Endodermal cell (in vitro differentiated cells): ENCODE measurements at places on chromosomes 6 and 20.

DNA sequence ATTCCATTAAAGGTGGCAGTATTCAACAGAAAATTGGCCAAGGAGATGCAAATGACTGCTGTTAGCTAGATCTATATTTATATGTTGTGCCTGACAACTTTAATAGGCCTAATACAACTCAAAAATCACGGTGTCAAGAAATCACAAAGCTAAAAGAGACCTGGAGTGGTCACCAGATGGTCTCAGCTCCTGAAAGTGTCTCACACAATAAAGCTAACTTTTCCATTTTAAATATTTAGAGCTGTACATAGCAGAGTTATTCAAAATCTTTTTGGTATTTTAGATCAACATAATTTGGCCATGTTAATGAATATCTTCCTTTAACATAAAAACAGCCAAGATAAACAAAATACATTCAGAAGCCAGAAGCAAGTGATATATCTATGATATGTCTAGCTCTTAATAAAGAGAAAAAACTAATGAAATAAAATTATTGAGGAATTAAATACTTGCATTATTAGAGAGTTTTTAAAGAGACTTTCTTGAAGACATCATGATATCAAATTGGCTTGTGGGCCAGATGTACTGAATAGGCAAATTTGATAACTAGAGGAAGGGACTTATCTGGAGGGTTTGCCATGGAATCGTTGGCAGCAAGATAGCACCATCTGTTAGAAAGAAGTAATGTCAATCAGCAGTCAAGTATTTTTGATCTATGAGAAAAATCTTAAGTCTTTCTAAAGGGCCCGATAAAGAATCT, 84.9 kb upstream of the SCAF8 start:
- no peaks in the 10 kb centered on the region for H3K27me3 ChIP-seq
- H3K36me3 ChIP-seq, result no peaks in the 10 kb centered on the region
- H3K4me1 ChIP-seq, result no peaks in the 10 kb centered on the region
- DNase-seq, result no peak
- no peak overlapping the region for H3K27ac ChIP-seq

GRCh38 chr6:33433544-33434191, 13.8 kb downstream of the SYNGAP1 start:
- DNase-seq, result peak; percentile 64
- no peak overlapping the region for H3K4me3 ChIP-seq
- H3K27ac ChIP-seq, result peak overlapping the region; percentile 36
- H3K4me1 ChIP-seq, result peaks cover 11% of the 10 kb centered on the region

- no peaks in the 10 kb centered on the region for H3K4me1 ChIP-seq
- no peaks in the 10 kb centered on the region for H3K36me3 ChIP-seq
- DNase-seq, result no peak
- peak overlapping the region; percentile 74 for H3K27ac ChIP-seq
Observed at GRCh38 chr20:19734811-19735210, 23.2 kb upstream of the RIN2 start.

GRCh38 chr6:50610562-50610961, 102.8 kb upstream of the TFAP2D start:
- no peaks in the 10 kb centered on the region for H3K36me3 ChIP-seq
- no peaks in the 10 kb centered on the region for H3K27me3 ChIP-seq
- no peak for DNase-seq
- H3K27ac ChIP-seq, result no peak overlapping the region
- H3K4me1 ChIP-seq, result no peaks in the 10 kb centered on the region

DNA sequence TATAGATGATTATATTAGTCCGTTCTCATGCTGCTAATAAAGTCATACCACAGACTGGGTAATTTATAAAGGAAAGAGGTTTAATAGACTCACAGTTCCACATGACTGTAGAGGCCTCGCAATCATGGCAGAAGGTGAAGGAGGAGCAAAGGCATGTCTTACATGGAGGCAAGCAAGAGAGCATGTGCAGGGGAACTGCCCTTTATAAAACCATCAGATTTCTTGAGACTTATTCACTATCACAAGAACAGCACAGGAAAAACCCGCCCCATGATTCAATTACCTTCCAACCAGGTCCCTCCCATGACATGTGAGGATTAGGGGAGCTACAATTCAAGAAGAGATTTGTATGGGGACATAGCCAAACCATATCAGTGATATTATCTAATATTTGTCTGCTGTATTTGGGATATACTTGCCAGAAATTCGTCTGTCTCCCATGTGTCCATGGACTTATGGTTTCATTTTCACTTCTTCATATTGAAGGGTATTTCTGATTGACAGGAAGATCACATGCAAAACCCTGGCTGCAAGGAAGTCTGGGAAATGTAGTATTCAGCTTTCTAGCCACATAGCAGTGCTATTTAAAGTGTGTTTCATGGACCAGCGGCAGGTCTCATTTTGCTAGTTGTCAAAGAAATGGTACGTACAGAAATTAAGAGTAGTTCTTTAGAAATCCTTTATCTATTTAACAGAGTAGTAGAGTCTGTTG, 50.5 kb upstream of the PAK5 start:
- H3K36me3 ChIP-seq, result no peaks in the 10 kb centered on the region
- no peaks in the 10 kb centered on the region for H3K4me1 ChIP-seq
- H3K27ac ChIP-seq, result no peak overlapping the region
- H3K27me3 ChIP-seq, result no peaks in the 10 kb centered on the region
- no peak for DNase-seq

GRCh38 chr20:19683188-19683587, 74.9 kb upstream of the RIN2 start:
- H3K4me1 ChIP-seq, result no peaks in the 10 kb centered on the region
- DNase-seq, result no peak
- no peak overlapping the region for H3K27ac ChIP-seq
- H3K27me3 ChIP-seq, result no peaks in the 10 kb centered on the region
- peaks cover 7% of the 10 kb centered on the region for H3K36me3 ChIP-seq

GRCh38 chr6:79170959-79171358, 63.5 kb downstream of the HMGN3 start:
- H3K4me1 ChIP-seq, result no peaks in the 10 kb centered on the region
- H3K27ac ChIP-seq, result no peak overlapping the region
- H3K4me3 ChIP-seq, result no peak overlapping the region
- no peaks in the 10 kb centered on the region for H3K36me3 ChIP-seq
- no peaks in the 10 kb centered on the region for H3K27me3 ChIP-seq

GRCh38 chr20:17488916-17489600, 42.1 kb downstream of the BFSP1 start:
- peak; percentile 36 for DNase-seq
- H3K4me3 ChIP-seq, result no peak overlapping the region
- H3K27me3 ChIP-seq, result no peaks in the 10 kb centered on the region
- no peaks in the 10 kb centered on the region for H3K36me3 ChIP-seq

DNA sequence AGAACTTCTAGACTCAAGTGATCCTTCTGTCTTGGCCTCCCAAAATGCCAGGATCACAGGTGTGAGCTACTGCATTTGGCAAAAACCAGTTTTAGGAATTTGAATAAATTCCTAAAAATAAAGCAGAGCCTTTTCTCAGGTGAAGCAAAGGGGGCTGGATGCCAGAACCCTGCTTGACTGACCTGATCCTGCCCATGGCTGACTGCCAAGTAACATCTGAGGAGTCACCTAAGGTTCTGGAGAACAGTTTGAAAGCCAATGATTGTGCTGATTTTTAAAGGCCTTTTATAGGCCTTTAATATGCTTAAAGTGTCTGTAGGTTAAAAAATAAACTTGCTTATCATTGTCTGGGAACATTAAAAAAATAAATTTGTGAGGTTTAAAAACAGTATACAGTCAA, 14.1 kb upstream of the ZSCAN12 start:
- H3K36me3 ChIP-seq, result no peaks in the 10 kb centered on the region
- no peak overlapping the region for H3K4me3 ChIP-seq
- DNase-seq, result no peak
- H3K4me1 ChIP-seq, result no peaks in the 10 kb centered on the region

- H3K4me1 ChIP-seq, result no peaks in the 10 kb centered on the region
- DNase-seq, result no peak
- H3K36me3 ChIP-seq, result no peaks in the 10 kb centered on the region
- no peak overlapping the region for H3K27ac ChIP-seq
- H3K4me3 ChIP-seq, result no peak overlapping the region
- H3K27me3 ChIP-seq, result no peaks in the 10 kb centered on the region
Observed at GRCh38 chr6:88134575-88134974, 31.6 kb downstream of the CNR1 start.

- H3K27me3 ChIP-seq, result no peaks in the 10 kb centered on the region
- no peak overlapping the region for H3K4me3 ChIP-seq
- H3K36me3 ChIP-seq, result no peaks in the 10 kb centered on the region
- H3K27ac ChIP-seq, result peak overlapping the region; percentile 45
Observed at GRCh38 chr20:23205611-23206041, 119.5 kb upstream of the CD93 start.

DNA sequence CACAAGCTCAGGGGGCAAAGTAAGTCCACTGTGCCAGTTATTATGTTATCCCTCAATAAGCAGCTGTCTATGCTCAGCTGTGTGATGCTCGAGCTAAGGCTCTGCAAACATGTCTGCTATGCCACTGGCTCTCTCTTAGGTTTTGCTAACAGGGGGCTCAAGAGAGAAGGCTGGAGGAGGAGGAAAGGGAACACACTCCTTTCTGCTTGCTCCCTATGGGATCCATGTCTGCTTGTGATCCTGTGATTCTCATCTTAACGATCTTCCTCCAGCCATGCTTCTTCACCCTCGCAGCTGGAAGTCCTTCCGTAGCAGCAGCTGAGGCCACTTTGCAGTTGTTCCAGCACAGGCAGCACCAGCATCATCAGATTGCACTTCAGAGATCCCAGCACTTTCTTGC, 37.0 kb upstream of the IGF2R start:
- peaks cover 5% of the 10 kb centered on the region for H3K4me1 ChIP-seq
- no peaks in the 10 kb centered on the region for H3K36me3 ChIP-seq
- H3K4me3 ChIP-seq, result no peak overlapping the region
- H3K27me3 ChIP-seq, result peaks cover 5% of the 10 kb centered on the region
